D341Med (cell line): ENCODE measurements at places on chromosomes 1 and 21.

- no peak for DNase-seq
Observed at GRCh38 chr1:68370101-68370915, 79.4 kb downstream of the RPE65 start.

- no peak for DNase-seq
Observed at GRCh38 chr21:43884861-43885417, 19.9 kb downstream of the AGPAT3 start.

GRCh38 chr1:117093870-117094621 is 27.5 kb downstream of the TRIM45 start:
- DNase-seq = no peak

- no peak for DNase-seq
Observed at GRCh38 chr1:48164571-48164970, 57.9 kb upstream of the SLC5A9 start.

GRCh38 chr1:83508485-83509151 is 490.3 kb downstream of the TTLL7 start:
- DNase-seq = no peak

- DNase-seq = no peak
Observed at GRCh38 chr1:31788825-31789256, 24.7 kb upstream of the ADGRB2 start.

DNA sequence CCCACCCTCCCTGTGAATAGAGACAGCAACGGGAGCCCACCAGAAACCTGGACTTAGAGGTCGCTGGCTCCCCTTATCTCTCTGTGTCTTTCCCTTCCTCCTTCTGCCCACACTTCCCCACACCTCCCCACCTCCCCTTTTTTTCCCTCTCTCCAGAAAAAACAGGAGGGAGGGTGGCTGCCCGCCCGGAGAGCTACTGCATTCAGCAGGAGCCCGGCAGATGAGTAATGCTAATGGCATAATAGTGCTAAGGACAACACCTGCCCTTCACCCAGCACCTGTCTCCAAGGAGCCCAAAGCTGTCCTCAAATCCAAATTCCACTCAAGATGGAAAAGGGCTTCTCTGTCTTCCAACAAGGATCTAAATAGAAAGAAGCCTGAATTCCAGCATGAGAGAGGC is 11.4 kb upstream of the PRELP start:
- DNase-seq = no peak

- peak; percentile 14 for DNase-seq
Observed at GRCh38 chr1:225451340-225451739, 23.5 kb upstream of the LBR start.

- DNase-seq = no peak
Observed at GRCh38 chr1:213397638-213398037, 346.6 kb downstream of the RPS6KC1 start.

DNA sequence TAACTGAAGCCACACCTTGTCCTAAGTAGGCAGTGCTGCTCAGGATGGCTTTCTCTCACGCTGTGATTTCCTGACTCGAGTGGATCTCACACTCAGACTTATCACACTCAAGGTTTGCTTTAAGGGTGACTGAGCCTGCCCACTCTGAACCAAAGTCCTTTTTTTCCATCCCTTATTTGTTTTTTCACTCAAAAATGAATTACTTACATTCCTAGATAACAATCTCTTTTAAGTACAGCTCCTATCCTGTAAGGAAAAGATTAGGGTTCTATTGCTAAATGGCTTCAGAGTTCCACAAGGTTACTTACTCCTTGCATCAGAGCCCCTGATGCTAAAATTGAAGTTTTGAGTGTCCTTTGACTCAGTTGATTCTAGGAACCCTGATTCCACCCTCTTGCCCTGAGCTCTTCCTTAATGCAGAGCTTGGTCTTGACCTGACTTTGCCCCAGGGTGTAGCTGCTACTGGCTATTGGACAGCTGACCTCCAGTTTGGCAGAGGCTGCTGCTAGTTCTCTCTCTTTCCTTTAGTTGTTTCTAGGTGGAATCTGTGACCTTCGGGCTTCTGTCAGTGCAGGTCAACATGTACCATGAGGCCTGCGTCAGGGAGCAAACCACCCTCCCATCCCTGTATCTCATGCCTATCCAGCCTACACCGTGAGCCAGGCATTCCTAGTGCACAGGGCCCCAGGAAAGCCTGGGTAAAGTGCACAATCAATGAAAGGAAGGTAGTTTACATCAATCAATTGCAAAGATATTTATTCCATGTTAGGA is 80.1 kb upstream of the CD55 start:
- DNase-seq = no peak
